ENCODE measurements at places on chromosomes 12 and 14.

DNA sequence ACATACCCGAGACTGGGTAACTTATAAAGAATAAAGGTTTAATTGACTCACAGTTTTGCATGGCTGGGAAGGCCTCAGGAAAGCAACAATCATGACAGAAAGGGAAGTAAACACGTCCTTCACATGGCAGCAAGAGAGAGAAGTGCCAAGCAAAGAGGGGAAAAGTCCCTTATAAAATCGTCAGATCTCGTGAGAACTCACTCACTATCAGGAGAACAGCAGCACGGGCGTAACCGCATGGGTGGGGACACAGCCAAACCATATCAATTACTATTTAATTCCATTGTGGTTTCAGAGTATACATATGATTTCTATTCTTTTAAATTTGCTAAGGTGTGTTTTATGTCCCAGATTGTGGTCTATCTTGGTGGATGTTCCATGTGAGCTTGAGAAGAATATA, 117.9 kb downstream of the SCAF11 start:
- DNase-seq = no peak

GRCh38 chr14:75825147-75825592, 156.6 kb downstream of the TGFB3 start:
- DNase-seq = no peak

DNA sequence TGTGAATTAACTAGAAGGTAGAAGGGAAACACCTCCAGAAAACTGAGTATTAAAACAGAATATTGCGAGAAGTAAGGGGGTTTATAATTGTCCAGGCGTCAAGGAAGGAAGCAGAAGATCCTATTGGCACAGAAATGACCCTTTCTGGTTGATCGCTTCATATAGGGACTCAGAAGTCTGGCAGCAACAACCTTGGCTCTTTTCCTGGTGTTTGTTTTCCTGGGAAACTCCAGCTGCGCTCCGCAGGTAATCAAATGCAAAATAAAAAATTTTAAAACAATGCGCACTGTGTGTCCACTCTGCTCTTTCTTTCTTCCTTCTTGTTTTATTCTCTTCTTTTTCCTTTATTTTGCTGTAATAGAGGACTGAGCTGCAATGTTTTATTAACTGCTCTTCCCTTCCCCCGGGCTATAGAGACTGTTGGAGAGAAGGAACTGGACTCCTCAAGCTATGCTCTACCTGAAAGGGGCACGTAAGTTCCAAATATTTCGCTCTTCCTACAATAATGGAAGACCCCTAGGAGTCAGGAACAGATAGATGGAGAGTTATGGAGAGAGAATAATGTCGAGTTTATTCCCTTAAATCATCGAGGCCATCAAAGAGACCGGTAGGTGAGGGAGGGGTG, 737 bp downstream of the SPX start:
- no peak for DNase-seq

DNA sequence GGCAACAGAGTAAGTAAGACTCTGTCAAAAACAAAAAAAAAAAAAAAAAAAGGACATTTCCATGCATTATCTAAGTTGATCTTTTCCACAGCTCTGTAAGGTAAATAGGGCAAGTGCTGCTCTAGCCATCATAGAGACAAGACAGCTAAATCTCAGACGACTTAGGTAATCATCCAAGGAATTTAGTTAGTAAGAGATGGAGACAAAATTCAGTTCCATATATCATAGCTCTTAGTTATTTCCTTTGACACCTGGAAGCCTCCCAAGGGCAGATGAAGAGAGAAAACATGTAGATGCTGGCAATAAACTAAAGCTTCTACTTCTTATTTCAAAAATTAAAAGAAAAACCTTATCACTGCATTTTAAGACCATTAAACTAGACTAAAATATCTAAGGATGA, 48.7 kb downstream of the ST8SIA1 start:
- DNase-seq = no peak

GRCh38 chr12:88303335-88303734, 161.2 kb downstream of the TMTC3 start:
- no peak for DNase-seq

GRCh38 chr12:53947743-53948142, 7.0 kb upstream of the HOXC12 start:
- no peak for DNase-seq

- no peak for DNase-seq
Observed at GRCh38 chr14:65169351-65169750, 67.0 kb upstream of the MAX start.

DNA sequence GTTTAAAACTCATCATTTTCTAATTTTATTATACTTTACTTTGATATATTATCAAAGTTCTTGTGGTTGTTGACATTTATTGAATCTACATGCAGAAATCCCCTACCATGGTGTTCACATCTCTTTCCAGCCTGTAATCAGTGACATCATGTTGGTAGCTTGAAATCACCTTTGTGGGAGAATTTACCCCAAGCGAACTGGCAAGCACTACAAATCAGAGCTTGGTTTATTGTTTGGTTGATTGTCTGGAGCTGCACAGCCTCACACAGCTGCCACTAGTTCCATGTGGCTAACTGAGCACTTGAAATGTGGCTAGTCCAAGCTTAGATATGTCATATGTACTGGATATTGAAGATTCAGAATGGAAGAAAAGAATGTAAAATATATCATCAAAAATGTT, 15.4 kb upstream of the KRT5 start:
- DNase-seq = no peak

All from esophagus squamous epithelium (tissue), 5 donors.